ENCODE measurements at places on chromosomes 1 and 21.
A peak's percentile ranks its signal among the peaks of the same experiment; 100 is the strongest.

- DNase-seq: no peak
These were observed 87.8 kb upstream of the S1PR1 start for GRCh38 chr1:101148980-101149379.

GRCh38 chr1:47808612-47809011 is 188.6 kb downstream of the TRABD2B start:
- no peak for DNase-seq

DNA sequence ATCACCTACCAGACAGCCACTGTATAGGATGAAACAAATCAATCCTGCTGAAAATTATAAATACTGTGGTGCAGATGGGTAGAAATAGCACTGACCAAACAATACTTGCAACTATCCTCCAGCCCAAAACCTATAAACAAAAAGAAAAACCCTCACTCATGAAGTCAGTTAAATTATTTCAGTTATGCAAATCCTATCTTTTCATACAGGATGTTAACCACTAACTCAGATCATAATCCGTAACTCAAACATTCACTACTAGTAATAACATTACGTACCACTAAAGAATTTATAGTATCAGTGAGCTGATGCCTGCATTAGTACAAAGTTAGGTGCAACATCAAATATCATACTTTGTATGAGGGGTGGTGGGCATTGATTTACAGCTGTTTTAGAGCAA is 2.6 kb downstream of the NDC1 start:
- no peak for DNase-seq

GRCh38 chr1:198258491-198258890 is 101.7 kb downstream of the NEK7 start:
- DNase-seq: peak; percentile 67

- DNase-seq: no peak
These were observed 120.2 kb downstream of the MRPL39 start for GRCh38 chr21:25487046-25487594.
